A172 (cell line): ENCODE measurements at places on chromosomes 5 and 9.
A peak's percentile ranks its signal among the peaks of the same experiment; 100 is the strongest.

DNA sequence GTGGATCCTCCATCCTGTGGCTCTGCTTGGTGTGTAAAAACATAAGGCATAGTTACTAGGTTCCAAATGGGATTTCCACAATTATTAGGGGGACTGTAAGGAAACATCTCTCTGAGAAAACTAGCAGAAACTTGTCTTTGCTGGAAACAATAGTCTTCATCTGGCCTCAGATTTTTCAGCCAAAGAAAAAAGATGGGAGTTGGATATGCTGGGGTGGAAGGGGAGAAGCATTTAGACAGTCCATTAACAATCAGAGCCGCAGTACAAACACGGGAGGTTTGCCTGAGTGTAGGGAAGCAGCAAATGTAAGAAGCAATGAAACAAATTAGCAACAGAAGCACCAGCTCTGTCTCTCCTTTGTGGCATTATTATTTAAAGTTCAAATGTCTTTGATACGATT lies 402.7 kb upstream of the ZNF608 start:
- no peak for DNase-seq

DNA sequence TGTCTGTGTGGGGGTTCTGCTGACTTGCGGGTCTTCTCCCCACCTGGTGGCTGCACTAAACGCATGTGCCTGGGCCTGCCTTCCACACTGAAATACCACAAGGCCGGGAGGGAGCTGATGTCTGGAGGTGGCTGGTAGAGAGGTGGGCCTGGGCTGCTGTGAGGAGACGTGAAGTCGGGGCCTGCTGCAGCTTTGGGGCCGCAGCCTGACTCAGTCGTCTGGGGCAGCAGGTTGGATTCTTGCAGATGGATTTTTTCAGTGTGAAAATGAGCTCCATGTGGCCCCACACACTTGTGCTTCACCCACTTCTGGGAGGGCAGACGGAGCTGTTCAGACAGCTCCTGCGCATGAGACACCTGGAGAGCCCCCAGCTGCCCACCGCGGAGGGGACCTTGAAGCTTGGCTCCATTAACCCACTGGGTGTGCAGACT lies 29.3 kb downstream of the COL5A1 start:
- DNase-seq: no peak

DNA sequence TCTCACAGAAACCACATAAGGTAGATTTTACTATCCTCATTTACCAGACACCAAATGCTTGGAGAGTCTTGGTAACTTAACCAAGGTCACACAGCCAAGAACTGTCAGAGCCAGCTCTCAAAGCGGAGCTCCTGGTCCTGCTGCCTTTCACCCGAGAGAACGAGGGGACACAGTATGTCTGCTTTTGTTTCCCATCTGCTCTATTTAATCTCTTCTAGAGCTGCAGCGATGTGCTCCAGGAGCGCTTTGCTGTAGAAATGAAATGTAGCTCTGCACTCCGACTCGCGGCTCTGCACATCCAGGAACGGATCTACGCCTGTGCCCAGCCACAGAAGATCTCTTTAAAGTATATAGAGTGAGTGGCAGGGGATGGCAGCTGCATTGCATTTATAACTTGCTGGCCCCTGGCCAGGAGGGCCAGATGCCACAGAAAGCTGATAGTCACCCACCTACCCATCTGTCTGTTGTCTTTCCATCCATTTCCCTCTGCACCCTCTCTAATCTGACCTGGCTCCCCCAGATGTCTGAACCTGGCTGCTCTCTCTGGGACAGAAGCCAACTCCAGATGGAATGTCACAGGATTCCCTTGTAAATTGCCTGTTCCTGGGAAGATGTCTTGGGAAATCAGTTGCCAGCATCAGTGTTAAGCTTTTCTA lies 21.4 kb upstream of the TRMT10B start:
- DNase-seq: no peak

- DNase-seq: no peak
Measured at GRCh38 chr5:81189875-81190498, 43.1 kb upstream of the CKMT2 start.

- DNase-seq: peak; percentile 72
Measured at GRCh38 chr5:35924122-35924949, 14.1 kb downstream of the CAPSL start.

GRCh38 chr9:35666549-35666948 lies 1.6 kb upstream of the ARHGEF39 start:
- DNase-seq: no peak

DNA sequence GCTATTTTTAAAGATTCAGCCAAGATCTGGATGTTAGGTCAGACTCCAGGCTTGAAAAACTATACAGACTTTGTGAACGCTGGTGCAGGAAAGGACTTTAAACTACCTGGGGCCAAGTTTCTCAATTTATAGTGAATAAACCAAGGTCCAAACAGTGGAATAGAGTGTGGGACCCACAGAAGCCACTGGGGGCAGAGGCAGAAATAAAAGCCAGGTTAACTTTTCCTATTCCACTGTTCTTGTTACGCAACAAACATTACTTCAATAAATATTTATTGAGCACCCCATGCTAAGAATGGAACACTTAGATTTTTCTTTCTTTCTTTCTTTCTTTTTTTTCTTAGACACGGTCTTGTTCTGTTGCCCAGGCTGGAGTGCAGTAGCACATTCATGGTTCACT lies 11.0 kb upstream of the HAVCR1 start:
- no peak for DNase-seq

DNA sequence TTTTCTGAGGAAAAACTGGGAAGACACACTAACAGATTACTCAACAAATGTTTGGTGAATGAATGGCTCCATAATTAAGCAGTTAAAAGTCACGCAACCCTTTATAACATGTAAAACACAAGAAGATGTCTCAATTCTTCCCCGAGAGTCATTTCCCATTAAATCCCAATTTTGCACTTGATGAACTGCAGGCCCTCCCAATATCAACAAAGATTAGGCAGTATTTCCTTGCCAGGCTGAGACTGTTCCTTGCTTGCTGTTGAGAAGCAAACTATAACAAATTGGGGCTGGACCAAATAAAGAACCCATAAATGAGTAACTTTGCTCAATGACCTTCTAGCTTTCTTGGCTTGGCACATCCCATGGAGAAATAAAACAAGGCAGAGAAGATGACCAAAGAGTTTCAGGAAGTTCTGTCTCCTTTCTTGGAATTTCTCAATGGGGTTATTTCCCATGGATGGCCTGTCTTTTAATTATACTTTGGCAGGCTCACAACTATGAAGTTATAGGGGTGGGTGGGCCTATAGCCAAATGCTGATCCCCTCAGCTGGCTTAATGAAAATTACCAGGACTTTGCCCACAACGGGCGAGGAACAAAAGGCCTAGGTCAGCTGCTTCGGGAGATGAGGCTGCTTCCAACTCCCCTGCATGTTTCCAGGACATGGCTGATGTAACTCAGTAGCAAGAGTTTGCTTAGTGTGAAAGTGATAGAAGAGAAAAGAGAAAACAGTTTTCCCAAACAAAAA lies 243.1 kb upstream of the RFX3 start:
- DNase-seq: no peak

GRCh38 chr9:86801246-86801645 lies 146.1 kb downstream of the GAS1 start:
- DNase-seq: no peak

- no peak for DNase-seq
Measured at GRCh38 chr5:1035421-1036405, 27.1 kb downstream of the NKD2 start.

GRCh38 chr9:132163876-132164603 lies 2.2 kb downstream of the NTNG2 start:
- no peak for DNase-seq

DNA sequence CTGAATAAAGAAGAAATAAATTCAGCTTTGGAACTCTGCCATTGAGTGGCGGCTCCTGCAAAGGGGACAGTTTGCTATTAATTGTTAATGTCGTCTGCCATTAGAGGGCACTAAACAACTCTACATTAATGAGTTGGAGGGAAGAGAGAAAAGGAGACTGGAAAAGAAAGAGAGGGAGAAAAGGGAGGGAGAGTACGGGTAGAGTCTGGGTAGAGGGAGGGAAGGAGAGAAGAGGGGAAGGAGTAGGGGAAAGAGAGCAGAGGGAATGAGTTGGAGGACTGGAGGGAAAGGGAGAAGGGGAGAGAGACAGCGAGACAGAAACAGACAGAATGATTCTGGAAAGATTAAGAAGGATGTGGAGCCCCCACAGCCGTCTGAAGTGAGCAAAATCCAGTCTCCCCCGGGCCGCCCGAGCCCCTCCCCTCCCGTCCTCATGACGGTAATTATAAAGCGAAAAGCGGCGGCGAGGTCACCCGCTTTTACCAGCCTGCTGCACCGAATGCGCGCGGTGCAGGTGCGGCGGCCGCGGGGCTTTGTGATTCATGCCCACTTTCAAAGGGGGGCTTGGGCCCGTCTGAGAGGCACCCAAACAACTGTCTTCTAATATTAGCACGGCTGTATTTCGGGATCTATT lies 1.9 kb upstream of the FST start:
- DNase-seq: peak; percentile 64

DNA sequence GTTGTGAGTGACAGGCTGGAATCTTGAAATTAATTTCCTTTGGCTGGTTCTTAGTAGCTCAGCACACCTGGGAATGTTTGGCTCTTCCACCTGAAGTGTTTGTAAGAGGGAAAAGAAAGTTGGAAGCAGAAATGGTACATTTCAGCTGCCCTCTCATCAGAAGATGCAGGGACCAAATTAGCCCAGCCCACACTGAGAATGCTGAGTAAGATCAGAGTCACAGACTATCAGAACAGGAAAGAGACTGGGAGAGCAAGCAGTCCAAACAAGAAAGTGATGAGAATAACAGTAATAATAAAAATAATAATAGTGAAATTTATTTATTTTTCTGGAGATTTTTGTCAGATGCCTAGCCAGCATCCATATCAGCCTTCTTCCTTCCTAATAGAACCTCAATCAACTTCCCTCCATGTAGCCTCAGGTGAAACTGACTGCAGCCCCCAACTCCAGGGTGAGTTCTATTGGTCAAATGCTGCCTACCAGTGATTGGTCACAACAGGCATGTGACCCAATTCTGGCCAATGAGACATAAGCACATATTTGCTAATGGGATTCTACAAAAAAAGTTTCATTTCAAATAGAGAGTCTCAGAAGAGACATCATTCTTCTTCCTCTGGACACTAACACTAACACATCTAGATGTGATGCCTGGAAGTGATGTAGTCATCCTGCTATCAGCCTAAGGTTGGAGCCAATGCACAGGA lies 31.2 kb upstream of the ADRA1B start:
- no peak for DNase-seq

- no peak for DNase-seq
Measured at GRCh38 chr9:112789473-112789872, 38.9 kb downstream of the SNX30 start.

GRCh38 chr9:105968811-105969466 lies 274.6 kb downstream of the TMEM38B start:
- DNase-seq: no peak

DNA sequence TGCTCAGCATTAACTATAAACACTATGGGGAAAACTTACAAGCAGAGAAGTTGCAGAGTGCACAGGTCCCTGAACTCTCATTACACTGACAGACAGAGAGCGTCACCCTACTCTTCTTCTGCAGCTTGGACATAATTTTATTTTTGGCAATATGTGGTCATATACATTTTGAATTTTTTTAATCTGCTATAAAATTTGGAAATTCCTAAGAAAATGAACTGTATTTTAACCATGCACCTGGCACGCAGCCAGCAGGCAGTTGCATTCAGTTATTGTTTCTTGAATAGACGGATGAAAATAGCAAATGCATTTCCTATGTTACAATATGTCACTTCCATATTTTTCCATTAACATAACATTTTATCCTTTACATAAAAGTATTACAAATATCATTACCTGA lies 100.2 kb downstream of the SLC25A46 start:
- DNase-seq: no peak

GRCh38 chr5:87899721-87900131 lies 368.9 kb downstream of the TMEM161B start:
- no peak for DNase-seq

GRCh38 chr9:134778841-134779411 lies 101.7 kb upstream of the FCN2 start:
- peak; percentile 64 for DNase-seq

DNA sequence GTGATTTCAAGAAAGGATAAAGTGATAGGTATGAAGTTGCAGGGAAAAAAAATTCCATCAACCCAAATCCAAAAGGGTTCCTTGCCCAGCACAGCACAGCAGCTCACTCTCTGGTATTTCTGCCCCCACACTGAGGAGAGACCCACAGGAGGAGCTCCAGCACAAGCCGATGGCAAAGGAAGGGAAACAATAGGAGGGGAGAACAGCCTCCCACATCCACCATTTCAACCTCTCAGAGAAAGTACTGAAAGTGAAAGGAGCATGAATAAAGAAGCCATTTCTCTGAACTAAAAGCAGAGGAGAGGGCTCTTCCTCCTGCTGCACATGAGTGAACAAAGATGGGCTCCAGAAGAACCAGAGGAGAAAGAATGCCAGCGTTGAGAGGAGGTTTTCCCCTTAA lies 54.9 kb upstream of the ZSWIM6 start:
- no peak for DNase-seq

GRCh38 chr5:30866142-30866541 lies 327.3 kb upstream of the CDH6 start:
- no peak for DNase-seq

GRCh38 chr5:65132386-65132785 lies 349.3 kb downstream of the ADAMTS6 start:
- DNase-seq: no peak

DNA sequence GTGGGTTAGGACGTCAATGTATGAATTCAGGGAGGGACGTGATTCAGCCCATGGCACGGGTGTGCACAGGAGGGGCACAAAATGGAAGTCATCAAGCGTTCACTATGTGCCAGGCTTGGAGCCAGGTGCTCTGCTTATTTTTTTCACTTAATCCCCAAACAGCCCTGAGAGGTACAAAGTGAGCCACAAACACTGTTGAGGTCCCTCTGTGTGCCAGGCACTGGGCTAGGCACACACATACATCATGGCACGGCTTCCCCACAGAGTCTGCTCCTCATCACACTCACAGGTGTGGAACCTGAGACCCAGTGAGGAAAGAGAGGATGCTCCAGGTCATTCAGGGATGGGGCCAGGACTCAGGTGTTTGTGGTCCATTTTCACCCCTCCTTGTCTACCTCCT lies 68.1 kb downstream of the GALNT12 start:
- DNase-seq: no peak

- no peak for DNase-seq
Measured at GRCh38 chr5:175096469-175097165, 347.4 kb downstream of the DRD1 start.

- no peak for DNase-seq
Measured at GRCh38 chr9:101758304-101758930, 20.0 kb upstream of the GRIN3A start.

DNA sequence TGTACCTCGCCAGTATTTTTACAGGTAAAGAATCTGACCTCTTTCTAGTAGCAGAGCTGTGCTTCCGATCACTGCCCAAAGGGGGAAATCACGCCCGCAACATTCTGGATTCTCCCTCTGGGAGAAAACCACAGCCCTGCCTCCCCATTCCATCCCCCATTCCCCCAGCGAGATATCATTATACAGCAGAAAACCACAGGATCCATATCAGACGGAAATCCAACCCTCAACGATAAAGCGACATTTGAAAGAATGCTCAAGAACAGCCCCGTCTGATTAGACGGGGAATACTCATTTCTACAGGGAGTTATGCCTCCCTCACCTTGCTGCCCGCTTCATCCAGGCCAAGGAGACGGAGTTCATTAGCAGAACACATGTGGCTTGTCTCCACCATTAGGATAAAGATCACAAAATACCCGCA lies 172.8 kb downstream of the COL23A1 start:
- no peak for DNase-seq
